Tracheal epithelial cell (primary cell): ENCODE measurements at places on chromosomes 7 and 10. TPM values are rescaled to one million over a fixed set of nuclear protein-coding genes. Genes with fewer than 3 reads are reported as not detected.

ADIRF gene
- 2.4 and 72.5 TPM in 2 replicates for total RNA-seq

PHYHIPL gene
- under 0.01 TPM in 1 of 2 replicates, not detected in the other for total RNA-seq

GLI3 gene
- 2.2 and 2.3 TPM in 2 replicates for total RNA-seq

CCL24 gene
- not detected in 2 replicates for total RNA-seq

C10orf67 gene
- total RNA-seq, result not detected in 2 replicates

PDE6C gene
- total RNA-seq, result not detected in 2 replicates
